ENCODE measurements at places on chromosomes 7 and 10. TPM values are rescaled to one million over a fixed set of nuclear protein-coding genes. Genes with fewer than 3 reads are reported as not detected.

Gene OR2AE1
- not detected for polyA plus RNA-seq

Gene C7orf33
- polyA plus RNA-seq = not detected

Gene GIMAP7
- 30.3 TPM for polyA plus RNA-seq

Gene PLCE1
- polyA plus RNA-seq = 6.8 TPM

DNA sequence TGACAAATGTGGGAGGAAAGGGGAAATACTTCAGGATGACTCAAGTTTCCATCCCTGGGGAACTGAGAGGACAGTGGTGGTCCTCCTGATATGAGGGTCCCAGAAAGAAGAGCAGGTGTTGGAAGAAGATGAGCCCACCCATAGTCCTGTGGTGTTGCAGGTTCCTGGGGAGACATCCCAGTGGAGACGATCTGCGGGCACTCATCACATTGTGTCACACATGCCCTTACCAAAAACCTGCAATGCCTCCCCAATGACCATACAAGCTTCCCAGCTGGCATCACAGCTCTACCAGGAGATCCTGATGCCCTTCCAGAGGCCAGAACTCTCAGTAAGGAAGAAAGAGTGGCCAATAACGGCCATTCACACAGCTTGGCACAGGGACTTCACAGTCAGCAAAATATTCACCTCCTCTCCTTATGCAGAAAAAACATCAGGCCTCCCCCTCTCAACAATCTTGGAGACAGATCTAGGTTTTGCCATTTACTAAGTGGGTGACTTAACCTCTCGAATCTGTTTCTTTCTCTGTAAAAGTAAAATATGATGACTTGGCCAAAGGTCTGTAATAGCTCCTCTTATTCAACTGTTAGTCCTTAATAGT is 9.0 kb downstream of the PUS7 start:
- no peak overlapping the region for H3K27ac ChIP-seq
- H3K4me3 ChIP-seq = no peak overlapping the region
- no peaks in the 10 kb centered on the region for H3K36me3 ChIP-seq
- H3K27me3 ChIP-seq = no peaks in the 10 kb centered on the region
- no peaks in the 10 kb centered on the region for H3K4me1 ChIP-seq

DNA sequence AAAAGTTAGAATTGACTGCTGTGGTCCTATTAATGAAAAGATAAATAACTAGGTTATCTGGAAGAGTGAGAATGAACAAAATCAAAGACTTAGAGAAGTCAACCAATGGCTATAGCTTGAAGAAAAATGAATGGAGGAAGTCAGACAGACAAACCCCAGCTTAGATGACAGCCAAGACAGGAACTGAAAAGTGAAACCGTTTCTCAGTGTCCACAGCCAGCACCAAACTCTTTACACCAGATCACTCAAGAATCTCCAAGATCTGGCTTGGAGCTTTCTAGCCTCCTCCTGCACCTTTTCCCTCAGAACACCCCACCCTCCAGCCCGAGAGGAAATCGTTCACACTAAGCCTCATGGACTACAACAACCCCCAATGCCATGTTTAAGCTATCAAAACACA is 167.0 kb downstream of the SFMBT2 start:
- no peak for DNase-seq
- H3K27me3 ChIP-seq = no peaks in the 10 kb centered on the region
- H3K27ac ChIP-seq = no peak overlapping the region
- no peaks in the 10 kb centered on the region for H3K4me1 ChIP-seq
- no peak overlapping the region for H3K4me3 ChIP-seq

GRCh38 chr10:35092851-35093250 is 2.7 kb upstream of the CUL2 start:
- no peaks in the 10 kb centered on the region for H3K36me3 ChIP-seq
- no peaks in the 10 kb centered on the region for H3K27me3 ChIP-seq
- H3K27ac ChIP-seq = no peak overlapping the region
- DNase-seq = no peak

DNA sequence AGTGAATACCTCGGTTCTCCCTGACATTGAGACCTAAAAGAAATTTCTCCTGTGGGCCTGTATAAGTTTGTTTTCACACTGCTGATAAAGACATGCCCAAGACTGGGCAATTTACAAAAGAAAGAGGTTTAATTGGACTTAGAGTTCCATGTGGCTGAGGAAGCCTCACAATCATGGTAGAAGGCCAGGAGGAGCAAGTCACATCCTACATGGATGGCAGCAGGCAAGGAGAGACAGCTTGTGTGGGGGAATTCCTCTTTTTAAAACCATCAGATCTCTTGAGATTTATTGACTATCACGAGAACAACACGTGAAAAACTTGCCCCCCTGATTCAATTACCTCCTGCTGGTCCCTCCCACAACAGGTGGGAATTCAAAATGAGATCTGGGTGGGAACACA is 6.7 kb downstream of the TMEM72 start:
- no peak overlapping the region for H3K4me3 ChIP-seq
- no peak for DNase-seq
- no peaks in the 10 kb centered on the region for H3K36me3 ChIP-seq
- H3K27me3 ChIP-seq = no peaks in the 10 kb centered on the region

- H3K27me3 ChIP-seq = no peaks in the 10 kb centered on the region
- no peaks in the 10 kb centered on the region for H3K36me3 ChIP-seq
- peak; percentile 83 for DNase-seq
- no peak overlapping the region for H3K4me3 ChIP-seq
These were observed 15.8 kb downstream of the ECHDC3 start for GRCh38 chr10:11757821-11758463.

DNA sequence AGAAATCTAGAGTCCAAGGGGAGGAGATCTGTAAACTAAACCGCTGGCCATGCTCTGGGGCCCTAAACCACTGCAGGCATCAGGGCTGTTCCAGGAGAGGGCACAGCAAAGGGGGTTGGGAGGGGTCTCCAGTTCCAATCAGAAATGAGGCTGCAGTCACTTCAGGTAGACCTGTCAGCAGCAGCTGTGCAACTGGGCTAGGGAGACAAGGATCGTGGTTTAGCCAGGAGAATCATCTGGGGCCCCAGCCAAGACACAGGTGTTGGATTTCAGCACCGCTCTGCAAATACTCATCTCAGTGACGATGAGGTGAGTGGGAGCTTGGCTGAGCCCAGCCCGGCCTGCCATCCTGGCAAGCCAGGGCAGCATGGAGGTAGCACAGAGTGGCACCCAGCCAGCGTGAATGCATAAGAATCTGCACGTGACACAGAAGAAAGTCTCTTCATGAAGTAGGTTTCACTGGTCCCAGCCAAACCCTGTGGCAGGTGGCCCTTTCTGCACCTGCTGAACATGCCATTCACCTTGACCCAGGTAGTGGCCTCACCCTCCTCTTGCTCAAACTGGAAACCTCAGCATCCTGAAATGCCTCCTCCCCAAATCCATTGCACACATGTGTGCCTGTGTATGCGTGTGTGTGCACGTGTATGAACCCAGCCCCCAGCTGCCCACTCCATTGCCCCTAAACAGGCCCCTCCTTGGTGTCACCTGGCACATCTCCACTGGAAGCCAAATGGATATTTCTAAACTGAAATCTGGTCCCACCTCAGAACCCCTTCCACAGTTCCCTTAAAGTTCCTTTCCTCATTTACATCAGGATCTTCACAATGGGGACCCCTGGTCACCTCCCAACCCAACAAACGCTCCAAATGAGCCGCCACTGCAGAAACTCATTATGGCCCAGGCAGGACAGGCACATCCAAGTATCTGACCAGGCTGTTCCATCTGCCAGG is 9.6 kb downstream of the GPRIN2 start:
- H3K27me3 ChIP-seq = no peaks in the 10 kb centered on the region
- peak; percentile 38 for DNase-seq
- H3K4me3 ChIP-seq = no peak overlapping the region
- no peaks in the 10 kb centered on the region for H3K36me3 ChIP-seq
- H3K4me1 ChIP-seq = no peaks in the 10 kb centered on the region

DNA sequence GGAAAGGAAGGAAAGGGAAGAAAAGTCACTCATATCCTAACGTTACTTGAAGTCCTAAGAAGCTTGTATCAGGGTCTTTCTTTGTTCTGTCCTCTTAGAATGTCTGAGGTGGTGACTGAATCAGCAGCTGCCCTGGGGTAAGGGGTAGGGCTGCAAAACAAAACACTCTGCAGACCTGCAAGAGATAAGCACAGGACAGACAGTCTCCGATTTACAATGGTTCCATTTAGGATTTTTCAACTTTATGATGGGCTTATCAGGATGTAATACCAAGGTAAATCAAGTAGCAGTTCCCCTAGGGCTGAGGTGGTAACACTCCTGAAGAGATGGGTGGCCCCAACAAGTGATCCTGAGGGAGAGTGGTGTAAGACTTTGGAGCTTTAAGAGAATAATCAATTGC is 16.5 kb downstream of the KDM7A start:
- H3K27me3 ChIP-seq = no peaks in the 10 kb centered on the region
- no peak overlapping the region for H3K27ac ChIP-seq
- H3K36me3 ChIP-seq = no peaks in the 10 kb centered on the region
- DNase-seq = no peak

GRCh38 chr7:16055263-16055976 is 365.9 kb downstream of the CRPPA start:
- no peaks in the 10 kb centered on the region for H3K27me3 ChIP-seq
- no peaks in the 10 kb centered on the region for H3K4me1 ChIP-seq
- no peak overlapping the region for H3K4me3 ChIP-seq
- no peak overlapping the region for H3K27ac ChIP-seq
- no peaks in the 10 kb centered on the region for H3K36me3 ChIP-seq

- peaks cover 2% of the 10 kb centered on the region for H3K4me1 ChIP-seq
- peak overlapping the region; percentile 7 for H3K4me3 ChIP-seq
- peak overlapping the region; percentile 1 for H3K27ac ChIP-seq
- H3K27me3 ChIP-seq = no peaks in the 10 kb centered on the region
- no peak for DNase-seq
These were observed 10.8 kb downstream of the PDE1C start for GRCh38 chr7:32059289-32060011.

DNA sequence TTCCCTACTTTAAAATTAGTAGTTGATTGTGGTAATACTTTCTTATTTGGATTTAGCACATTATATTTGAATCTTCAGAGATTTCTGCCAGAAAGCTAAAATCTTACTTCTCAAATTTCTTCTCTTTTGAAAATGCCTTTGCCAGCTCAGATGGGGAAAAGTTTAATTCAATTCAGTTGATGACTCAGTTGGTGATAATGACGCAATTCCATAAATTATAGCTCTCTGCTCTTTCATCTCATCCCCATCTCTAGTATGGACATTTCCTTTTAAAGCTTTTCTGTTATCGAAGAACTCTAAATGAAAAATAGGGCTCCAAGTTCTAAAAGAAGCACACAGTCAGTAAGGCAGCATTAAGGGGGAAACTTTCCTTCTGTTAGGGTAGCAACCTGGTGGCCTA is 25.5 kb downstream of the RNLS start:
- DNase-seq = no peak
- H3K27ac ChIP-seq = no peak overlapping the region
- no peak overlapping the region for H3K4me3 ChIP-seq
- H3K36me3 ChIP-seq = no peaks in the 10 kb centered on the region
- no peaks in the 10 kb centered on the region for H3K4me1 ChIP-seq

DNA sequence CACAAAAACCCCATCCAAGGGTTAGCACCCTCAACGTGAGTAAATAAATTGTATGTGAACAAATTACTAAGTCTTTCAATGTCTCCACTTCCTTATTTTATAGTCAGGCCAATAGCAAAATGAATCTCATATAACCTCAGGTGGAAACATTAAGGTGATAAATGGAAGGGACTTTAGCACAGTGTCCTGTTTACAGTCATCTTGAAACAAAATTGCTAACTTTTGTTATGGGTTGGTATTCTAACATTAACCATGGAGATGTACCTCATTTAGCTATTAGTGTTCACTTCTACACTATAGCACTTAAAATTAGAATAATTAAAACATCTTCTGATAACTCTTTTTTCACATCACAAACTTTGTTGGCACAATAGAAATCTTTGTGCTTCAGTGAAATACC is 255.8 kb upstream of the CNTNAP2 start:
- no peaks in the 10 kb centered on the region for H3K27me3 ChIP-seq
- no peak overlapping the region for H3K27ac ChIP-seq
- no peak for DNase-seq
